ENCODE measurements at places on chromosomes 6 and 20.

GRCh38 chr6:129253727-129254126 lies 370.8 kb downstream of the LAMA2 start:
- peak; percentile 6 for DNase-seq

- DNase-seq = no peak
Observed at GRCh38 chr6:85362652-85363310, 87.1 kb upstream of the NT5E start.

- DNase-seq = no peak
Observed at GRCh38 chr20:24106150-24106800, 117.7 kb upstream of the GGTLC1 start.

- no peak for DNase-seq
Observed at GRCh38 chr6:21278375-21278745, 315.2 kb upstream of the SOX4 start.

All from stimulated activated CD4-positive, alpha-beta T cell treated with anti-CD3 and anti-CD28 coated beads, Interleukin-1b, Interleukin-23, amount 100 ng/mL, for 48 hours (primary cell).